ENCODE measurements at places on chromosomes 7 and 10.
A peak's percentile ranks its signal among the peaks of the same experiment; 100 is the strongest.

- no peak for DNase-seq
Measured at GRCh38 chr10:21285742-21286331, 239.6 kb downstream of the SKIDA1 start.

GRCh38 chr10:30823651-30824050 lies 194.1 kb upstream of the LYZL2 start:
- no peak for DNase-seq

DNA sequence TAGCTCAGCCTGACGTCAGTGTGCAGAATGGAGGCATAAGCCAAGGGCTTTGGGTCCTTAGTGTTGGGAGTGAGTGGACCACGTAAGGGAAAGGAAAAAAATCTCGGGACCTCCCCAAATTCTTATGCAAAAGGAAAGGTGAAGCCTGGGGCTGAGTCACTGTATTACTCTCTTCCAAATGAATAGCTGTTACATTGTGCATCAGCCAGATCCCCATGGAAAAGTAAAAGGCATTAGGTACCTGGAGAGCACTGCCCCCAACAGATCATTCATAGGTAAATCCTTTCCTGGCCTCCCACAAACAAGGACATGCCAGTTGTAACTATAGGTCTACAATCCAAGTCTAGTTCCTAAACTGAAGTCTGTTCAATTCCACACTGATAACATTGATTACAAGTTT lies 170.5 kb downstream of the C1GALT1 start:
- no peak for DNase-seq

- no peak for DNase-seq
Measured at GRCh38 chr7:159022238-159022993, 122.3 kb downstream of the VIPR2 start.

DNA sequence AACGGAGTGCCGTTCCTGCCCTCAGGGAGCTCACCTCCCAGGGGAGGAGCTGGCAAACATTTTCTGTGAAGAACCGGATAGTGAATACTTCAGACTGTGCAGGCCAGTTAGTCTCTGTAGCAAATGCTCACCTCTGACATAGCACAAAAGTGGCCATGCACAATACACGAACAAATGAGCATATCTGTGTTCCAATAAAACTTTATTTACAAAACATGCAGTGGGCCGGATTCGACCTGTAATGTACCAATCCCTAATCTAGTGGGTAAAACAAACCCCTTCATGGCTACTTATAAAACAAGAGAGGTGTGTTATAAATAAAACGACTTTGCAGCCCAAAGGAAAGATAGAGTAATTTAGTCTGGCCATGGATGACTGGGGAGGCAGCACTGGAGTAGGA lies 48.7 kb downstream of the KCNMA1 start:
- DNase-seq, result no peak

DNA sequence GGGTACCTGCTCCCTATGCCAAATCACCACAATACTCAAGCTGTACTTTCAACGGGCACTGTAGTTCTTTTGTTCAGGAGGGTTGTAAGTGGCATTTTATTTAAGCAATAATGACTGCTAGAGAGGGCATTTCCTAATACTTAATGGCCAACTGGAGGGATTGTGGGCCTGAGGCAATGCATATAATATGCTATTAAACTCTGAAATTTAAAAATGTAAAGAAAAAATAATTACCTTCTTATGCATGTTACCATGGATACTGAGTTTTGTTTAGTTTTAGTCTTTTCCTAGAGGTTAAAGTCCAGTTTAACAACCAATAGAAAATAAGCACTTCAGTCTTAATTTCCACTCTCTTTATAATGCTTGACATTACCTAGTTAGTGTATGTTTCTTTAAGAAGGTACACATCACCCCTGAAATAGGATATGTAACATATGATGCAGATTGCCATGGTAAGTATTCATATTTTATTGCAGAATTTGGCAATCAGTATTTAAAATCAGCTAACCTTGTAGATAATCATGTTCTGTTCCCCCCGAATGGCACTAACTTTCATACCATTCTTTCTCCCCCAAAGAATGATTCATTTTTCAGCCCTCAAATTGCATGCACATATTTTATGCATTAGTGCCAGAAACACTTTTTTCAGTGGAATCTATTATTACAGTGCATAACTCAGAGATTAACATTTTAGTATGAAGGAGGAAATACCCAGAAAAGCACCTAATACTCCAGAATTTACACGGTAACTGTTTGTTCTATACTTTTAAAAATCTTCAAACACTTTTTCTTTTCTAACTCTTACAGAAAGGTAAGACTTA lies 90.3 kb upstream of the ZNF438 start:
- no peak for DNase-seq

- DNase-seq, result peak; percentile 6
Measured at GRCh38 chr7:148037044-148037443, 553.5 kb upstream of the C7orf33 start.

GRCh38 chr7:36244429-36244828 lies 91.4 kb downstream of the EEPD1 start:
- DNase-seq, result no peak

- no peak for DNase-seq
Measured at GRCh38 chr10:49596493-49596809, 13.7 kb upstream of the SLC18A3 start.

- no peak for DNase-seq
Measured at GRCh38 chr10:79377557-79378382, 30.5 kb downstream of the PPIF start.

GRCh38 chr7:33107136-33108066 lies 1.8 kb downstream of the RP9 start:
- DNase-seq, result peak; percentile 35
